Thyroid gland (tissue), 4 donors: ENCODE measurements at places on chromosomes 3 and 15. TPM values are rescaled to one million over a fixed set of nuclear protein-coding genes. Genes with fewer than 3 reads are reported as not detected.
A peak's percentile ranks its signal among the peaks of the same experiment; 100 is the strongest.

- DNase-seq: no peak
Observed at GRCh38 chr3:192253138-192253887, 474.0 kb downstream of the FGF12 start.

DNA sequence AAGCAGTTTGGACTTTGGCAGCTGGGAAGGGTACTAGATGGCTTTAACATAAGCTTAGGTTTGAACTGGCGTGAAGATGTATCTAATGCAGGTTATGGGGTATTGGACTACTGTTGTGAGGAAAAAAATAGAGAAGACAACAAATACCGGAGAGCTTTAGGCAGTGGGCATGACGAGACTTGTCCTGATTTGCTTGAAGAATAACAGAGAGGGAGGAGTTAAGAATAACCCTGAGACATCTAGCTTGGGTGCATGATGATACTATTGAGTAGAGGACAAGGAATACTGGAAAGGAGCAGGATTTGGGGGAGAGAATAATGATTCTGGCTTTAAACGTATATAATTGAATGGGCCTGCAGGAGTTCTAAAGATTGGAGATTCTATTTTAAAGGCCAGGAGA lies 249.5 kb upstream of the AZI2 start:
- DNase-seq: no peak

- DNase-seq: peak; percentile 65
Observed at GRCh38 chr3:169769287-169770181, at the start of gene ACTRT3. Gene ACTRT3, minus strand, starts transcription at chr3:169769561. Its CDS starts 41 bp downstream, at chr3:169769520.

DNA sequence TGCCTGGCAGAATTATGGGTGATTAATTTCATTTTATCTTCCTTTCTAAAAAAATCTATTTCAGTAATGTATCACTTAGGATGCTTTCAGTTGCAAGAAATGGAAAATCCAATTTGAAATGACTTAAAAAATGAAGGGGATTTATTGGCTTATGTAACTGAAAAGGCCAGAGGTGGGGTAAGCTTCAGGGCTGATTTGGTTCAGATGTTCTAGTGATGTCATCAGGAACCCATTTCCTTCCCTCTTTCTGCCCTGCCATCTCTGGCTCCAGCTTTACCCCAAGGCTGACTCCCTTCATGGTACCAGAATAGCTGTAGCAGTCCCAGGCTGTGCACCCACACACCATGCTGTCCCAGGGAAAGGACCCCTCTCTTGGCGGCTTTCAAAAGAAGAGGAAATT lies 18.5 kb upstream of the REC114 start:
- no peak for DNase-seq

- no peak for DNase-seq
Observed at GRCh38 chr3:129543999-129544398, 1.0 kb downstream of the H1-8 start.

DNA sequence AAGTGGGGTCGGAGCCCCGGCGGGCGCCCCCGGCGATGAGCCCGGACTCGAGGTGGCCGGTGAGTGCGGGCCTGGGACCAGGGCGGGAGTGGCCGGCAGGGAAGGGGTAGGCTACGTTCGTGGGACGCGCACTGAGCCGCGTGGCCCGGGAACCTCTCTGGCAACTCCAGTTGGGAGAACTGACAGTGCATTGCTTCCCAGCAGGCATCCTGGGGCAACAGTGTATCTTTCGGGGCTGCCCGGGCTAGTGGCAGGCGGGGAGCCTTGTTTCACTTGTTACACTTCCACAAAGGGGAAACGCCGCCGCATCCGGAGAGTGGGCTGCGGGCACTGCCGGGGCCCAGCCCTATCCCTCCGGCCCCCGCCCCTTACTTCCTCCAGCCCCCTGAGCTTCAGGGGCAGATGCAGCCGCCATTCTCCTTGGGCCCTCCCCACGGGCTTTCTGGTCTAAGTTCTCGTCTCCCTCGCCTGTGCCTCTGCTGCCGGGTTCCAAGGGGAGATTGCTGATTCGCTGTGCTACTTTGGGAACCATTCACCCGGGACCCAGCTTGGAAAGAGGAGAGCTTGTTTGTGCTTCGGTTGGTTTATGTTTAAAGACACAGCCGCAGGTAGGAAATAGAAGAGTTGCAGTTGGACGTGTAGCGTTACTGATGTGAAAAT lies 675 bp downstream of the BRPF1 start:
- DNase-seq: peak; percentile 61

- DNase-seq: no peak
Observed at GRCh38 chr3:119494597-119494996, 3.8 kb upstream of the TIMMDC1 start.

- no peak for DNase-seq
Observed at GRCh38 chr3:27626596-27627118, 95.5 kb downstream of the EOMES start.

DNA sequence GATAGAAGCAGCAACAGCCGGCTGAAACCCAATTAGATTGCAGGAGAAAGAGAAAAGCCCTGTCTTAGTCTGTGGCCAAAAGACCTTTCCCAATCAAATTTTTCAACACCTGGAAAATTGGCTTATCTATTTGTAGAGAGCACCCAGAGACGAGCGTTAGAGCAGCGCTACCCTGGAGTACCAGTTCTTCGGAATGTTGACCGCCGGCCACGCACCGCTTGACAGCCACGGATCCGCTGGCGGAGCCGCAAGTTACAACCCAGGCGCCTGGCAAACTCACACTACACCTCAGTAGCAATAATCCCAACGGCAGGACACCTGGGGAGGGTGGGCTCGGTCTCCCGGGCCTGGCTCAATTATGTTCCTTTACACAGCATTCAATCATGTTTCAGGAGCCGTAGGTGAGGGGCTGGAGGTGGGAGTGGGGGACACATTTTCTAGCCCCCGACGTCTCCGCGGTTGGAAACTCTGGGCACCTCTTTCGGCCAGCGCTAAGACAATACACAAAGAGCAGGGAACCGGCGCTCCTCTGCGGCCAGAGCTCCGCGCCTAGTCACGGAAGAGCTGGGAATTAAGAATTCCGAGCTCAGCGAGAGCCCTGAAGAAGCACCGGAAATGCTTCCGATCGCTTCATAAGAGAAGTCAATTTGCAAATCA lies 1.2 kb downstream of the MB21D2 start:
- peak; percentile 72 for DNase-seq

DNA sequence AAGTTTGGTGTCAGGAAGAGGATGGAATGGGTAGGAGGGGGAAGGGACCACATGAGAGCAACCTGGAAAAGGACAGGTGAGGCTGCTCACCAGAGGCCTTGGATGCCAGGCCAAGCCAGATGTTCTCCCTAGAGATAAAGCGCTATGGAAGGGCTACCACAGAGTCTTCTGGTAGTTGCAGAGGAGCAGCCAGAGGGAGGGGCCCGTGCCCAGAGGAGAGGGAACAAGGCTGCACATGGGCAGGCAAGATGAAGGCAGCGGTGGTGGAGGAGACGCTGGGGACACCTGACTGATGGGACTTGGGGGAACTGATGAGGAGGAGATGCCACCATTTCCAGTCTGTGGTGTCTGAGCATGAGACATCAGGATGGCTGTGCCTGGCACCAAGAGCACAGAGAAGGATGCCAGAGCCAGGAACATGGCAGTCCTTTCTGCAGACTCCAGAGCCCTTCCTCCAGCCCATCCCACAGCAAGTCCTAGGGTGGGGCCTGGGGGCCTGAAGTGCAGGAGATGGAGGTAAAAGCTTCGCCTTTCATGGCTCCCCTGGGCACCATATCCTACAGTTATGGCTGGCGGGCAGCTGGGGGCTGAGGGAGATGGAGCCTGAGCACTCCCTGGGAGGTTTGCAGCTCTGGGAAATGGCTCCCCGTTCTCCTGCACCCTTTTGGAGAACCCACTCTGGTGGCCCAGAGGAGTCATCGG lies 103.0 kb downstream of the ETFA start:
- no peak for DNase-seq

DNA sequence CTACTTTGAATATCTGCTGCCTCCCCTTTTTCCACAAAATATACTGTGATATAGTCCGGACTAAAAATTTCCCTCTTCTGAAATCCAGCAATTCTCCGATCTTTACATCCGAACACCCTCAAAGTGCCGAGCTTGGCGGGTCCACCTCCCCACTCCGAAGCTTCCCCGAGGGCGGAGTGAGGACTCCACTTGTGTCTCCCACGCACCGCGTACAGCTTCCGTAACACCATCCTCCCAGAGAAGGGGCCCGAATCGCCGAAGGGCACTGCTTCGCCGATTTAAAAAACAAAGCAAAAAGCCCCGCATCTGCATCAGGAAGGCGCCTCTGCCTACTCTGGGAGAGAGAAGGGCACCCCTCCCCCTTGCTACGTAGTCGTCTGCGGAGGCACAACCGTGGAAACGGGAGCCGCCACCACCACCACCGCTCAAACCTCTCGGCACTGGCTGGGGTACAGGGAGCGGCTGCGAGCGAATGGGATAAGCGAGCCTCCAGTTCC lies 551 bp downstream of the NCBP2 start:
- peak; percentile 54 for DNase-seq

GRCh38 chr3:141128126-141128777 lies 77.1 kb downstream of the SPSB4 start:
- DNase-seq: no peak

DNA sequence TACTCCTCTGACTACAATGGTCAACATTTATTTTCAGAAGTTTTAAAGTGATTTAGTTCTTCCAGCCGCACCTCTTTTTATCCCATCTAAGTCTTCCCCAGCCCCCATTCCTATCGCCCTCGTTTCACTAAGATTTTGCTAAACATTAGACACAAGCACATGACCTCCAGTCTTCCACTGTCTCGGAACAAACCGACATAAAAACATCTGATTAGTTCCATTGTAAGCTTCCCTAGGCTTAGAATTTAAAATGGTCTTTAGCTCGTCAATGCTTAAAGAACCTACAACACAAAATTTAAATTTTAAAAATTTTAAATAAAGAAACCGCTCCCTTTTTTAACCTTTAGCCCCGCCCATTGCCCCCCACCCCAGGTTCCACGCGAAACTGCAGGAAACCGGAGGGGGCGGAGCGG lies 284 bp upstream of the TSC22D2 start:
- no peak for DNase-seq

DNA sequence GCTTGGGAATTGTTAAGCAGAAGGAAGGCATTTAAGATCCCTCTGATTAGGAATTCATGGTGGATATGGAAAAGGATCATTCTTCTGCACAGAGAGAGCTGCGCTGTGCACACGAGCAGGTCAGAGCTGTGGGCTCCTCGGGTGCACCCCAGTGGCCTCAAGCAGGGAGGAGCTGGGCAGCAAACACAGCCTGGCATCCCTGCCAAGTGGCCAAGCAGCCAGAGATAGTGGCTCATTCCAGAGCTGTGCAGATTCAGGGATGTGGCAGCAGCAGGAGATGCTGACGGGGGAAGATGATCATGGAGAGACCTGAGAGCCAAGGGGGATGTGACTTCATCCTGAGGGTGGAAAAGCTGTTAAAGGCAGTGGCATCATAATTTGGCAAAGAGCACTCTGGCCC lies 55.9 kb downstream of the LRRK1 start:
- DNase-seq: no peak

DNA sequence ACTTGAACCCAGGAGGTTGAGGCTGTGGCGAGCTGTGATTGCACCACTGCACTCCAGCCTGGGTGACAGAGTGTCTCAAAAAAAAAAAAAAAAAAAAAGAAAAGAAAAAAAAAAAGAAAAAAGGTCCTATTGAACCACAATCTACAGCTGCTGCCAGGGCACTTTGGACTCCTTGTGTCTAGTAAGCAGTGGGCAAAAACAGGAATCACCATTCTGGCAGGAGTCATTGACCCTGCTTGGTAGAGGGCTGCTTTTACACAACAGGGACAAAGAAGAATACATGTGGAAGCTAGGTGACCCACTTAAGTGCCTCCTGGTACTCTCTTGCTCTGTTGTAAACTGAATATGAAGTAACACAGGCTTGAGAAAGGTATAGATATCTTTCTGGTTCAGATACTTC lies 14.6 kb upstream of the PCCB start:
- no peak for DNase-seq

- DNase-seq: peak; percentile 39
Observed at GRCh38 chr3:197335428-197336132, 37.2 kb upstream of the DLG1 start.

GRCh38 chr3:196962108-196962929 lies 6.3 kb downstream of the PIGZ start:
- DNase-seq: no peak

GRCh38 chr3:136250903-136251460 lies 842 bp downstream of the PCCB start:
- DNase-seq: peak; percentile 74

DNA sequence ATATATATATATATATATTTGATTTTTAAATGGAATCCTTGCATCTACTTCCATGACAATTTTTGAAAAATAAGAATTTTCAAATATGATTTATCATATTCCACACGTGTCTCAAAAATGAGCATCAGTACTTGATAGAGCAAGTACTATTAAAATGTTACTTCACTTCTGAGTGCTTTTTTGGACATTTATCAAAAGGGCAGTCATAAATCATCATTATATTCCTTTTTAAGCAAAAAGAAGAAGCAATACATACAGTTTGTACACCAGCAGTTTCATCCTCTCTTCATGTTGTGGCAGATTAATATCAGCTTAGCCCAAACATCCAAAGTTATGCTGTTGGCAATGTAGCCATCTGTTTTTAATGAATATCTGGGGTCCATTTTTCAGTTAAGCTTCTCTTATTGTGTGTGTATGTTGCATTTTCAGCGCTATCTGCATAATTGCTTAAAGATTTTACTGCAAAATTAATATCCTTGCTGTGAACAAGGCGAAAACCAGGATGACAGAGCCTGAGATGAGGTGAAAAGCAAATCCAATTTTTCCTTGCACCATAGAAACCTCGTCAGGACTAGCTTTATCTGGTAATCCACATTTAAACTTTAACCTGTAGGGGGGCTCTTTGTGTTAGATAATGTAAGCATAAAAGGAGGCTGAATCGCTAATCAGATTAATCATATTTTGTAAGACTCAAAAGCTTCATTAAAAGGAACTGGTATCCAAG lies 604.9 kb upstream of the AGTR1 start:
- no peak for DNase-seq

GRCh38 chr15:61157933-61158332 lies 71.2 kb downstream of the RORA start:
- DNase-seq: peak; percentile 4

DNA sequence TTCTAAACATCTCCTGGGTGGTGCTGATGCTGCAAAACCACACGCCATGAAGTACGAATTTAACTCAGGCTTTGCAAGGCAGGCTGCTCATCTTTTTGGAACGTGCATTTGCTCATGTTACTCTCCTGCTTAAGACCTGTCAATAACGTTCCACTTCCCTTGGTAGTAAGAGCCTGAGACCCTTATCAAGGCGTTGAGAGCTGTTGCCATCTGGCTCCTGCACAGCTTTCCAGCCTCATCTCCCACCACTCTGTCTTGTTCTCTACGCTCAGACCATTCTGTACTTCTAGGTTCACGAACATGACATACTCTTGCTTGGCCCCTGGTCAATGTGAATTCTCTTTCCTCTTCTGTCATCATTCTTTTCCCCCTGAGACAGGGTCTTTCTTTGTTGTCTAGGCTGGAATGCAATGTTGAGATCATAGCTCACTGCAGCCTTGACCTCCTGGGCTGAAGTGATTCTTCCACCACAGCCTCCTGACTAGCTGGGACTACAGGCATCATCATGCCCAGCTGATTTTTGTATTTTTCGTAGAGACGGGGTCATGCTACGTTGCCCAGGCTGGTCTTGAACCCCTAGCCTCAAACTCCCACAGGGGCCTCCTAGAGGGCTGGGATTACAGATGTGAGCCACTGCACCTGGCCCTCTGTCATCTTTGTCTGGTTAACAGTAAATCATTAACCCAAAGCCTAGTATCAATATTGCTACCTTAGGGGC lies 202.8 kb downstream of the CADPS start:
- no peak for DNase-seq

Gene PAQR5
- 1.5 TPM for total RNA-seq

Gene ZMAT3
- 11.6 TPM for total RNA-seq

Gene EOMES
- 0.40 TPM for total RNA-seq

Gene RHOV
- total RNA-seq: not detected

Gene TMEM158
- not detected for total RNA-seq

Gene MESP1
- 1.9 TPM for total RNA-seq

Gene ZIC1
- total RNA-seq: not detected
